Stimulated activated CD4-positive, alpha-beta T cell treated with anti-CD3 and anti-CD28 coated beads, Interleukin-2, amount 100 ng/mL, for 48 hours (primary cell): ENCODE measurements at places on chromosomes 12 and 14.

GRCh38 chr14:35878272-35879150 lies 52.4 kb downstream of the BRMS1L start:
- no peak for DNase-seq

DNA sequence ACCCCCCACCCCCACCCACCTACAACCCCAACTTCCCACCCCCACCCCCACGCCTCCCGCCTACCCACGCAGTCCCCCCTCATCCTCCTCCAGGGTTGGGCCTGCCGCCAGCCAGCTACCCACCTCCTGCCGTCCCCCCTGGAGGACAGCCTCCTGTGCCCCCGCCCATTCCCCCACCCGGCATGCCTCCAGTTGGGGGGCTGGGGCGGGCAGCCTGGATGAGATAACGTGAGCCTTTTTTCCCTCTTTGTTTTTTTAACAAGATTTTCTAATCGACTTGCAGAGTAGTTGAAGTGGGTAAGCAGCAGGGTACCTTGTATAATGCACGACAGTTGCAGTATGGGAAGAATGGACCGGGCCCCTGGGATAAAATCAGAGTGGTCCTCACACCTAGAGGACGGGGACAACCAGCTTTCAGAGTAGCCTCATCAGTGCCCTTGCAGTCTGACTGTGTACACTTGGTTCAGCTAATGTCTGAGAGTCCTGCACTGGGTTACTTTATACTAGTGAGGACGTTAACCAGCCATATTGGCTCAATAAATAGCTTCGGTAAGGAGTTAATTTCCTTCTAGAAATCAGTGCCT lies 29.4 kb downstream of the CCNK start:
- no peak for DNase-seq

DNA sequence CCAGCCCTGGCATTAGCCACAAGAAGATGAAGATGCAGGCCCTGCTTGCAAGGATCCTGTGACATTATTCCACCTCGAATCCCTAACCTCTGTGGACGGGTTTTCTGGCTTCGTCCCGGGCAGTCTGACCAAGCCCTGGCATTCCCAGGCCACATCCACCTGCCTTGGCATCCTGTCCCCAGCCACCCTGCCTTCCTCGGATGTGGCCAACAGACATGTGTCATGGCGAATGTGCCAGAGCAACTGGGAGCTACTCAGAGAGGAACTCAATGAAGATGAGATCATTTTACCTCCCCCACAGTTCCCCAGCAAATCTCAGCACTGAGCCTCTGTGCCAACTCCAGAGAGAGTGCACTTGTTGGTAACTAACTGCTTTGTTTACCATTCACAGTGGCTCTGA lies 33.5 kb upstream of the KCNA5 start:
- DNase-seq: no peak

GRCh38 chr12:124302807-124303578 lies 8.1 kb downstream of the RFLNA start:
- no peak for DNase-seq

- peak; percentile 53 for DNase-seq
Observed at GRCh38 chr12:2944401-2945047, 14.7 kb upstream of the TEAD4 start.

GRCh38 chr12:104652910-104653309 lies 196.2 kb downstream of the CHST11 start:
- DNase-seq: no peak

DNA sequence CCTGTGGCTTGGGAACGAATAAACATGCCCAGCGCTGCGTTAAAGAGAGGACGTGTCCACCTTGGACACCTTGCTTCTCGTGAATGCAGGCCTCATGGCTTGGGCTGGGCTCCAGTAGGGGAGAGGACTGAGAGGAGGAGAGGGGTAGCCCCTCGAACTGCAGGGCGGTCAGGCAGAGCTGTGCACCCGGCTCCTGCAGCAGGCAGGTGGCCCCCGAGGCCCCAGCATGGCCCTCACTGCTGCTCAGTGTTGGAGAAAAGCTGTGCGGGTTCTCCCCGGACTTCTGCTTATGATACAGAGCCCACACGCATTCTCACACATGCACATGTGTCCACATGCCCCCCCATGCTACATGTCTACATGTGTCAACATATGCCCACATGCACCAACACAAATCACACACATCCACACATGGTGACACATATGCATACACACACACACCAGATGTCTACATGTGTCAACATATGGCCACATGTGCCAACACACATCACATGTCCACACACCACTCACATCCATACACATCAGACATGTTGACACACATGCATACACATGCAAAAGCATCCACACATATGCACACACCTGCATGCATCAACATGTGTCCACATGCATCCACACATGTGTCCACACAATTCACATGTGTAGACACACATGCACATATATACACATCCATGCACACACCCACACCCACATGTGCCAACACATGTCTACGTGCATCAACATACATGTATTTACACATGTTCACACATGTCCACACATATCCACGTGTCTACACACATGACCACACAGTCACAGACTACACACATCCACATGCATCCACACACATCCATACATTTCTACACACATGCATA lies 3.0 kb downstream of the ADGRD1 start:
- no peak for DNase-seq

DNA sequence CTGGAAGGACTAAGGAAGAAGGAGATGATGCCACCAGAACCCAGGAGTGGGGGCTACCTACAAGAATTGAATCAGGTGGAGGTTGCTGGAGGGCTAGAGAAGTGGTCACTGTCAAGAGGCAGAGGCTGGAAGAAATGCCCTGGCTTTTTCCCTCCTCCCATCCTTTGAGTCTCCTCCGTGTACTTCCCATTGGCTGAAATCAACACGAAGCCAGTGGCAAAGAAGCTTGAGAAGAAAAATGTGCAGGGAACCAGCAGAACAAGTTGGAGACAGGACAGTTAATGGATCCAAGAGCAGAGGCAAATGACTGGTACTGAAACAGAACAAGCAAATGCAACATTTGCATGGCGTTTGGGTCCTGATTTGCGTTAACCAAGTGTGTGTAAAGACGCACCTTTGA lies 9.1 kb upstream of the FBLN5 start:
- no peak for DNase-seq

DNA sequence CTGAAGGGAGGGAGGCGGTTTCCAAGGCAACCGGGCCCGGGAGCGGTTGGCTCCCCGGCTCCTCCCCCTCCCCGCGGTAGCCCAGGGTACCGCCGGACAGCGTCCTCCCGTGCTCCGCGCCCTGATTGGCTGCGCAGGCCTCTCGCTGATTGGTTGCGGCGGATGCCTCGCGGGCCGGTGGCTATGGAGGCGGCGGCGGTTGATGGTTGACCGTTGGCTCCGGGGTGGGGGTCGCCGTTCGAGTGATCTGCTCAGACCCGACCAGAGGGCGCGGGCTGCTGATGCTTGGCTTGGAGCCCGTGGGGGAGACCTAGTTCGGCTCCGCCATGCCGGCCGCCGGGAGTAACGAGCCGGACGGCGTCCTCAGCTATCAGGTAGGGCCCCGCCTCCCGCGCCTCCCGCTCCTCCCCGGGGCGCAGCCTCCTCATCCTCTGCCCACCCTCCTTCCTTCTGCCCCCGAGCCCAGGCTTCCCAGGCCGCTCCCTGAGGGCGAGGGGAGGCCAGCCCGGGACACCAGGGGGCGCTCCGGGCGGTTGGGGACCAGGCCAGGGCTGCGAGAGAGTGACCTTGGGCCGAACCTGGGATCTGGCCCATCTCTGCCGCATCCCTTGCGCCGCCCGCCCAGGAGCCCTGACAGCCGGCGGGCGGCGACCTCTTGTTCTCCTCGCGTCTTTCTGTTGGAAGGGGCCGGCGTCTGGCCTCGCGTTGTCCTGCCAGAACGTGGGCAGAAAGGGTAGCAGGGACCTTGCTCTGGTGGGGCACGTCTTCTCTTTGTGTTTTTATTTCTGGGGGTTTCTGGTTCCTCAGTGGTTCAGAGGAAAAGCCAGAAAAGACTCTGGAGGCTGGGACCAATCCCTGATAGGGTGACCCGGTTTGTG lies at the start of gene SLC4A8:
Gene SLC4A8 (plus strand): TSS at position 170 of the 878 bp plus-strand sequence. CDS start 157 bp downstream, at position 327.
- DNase-seq: peak; percentile 74

DNA sequence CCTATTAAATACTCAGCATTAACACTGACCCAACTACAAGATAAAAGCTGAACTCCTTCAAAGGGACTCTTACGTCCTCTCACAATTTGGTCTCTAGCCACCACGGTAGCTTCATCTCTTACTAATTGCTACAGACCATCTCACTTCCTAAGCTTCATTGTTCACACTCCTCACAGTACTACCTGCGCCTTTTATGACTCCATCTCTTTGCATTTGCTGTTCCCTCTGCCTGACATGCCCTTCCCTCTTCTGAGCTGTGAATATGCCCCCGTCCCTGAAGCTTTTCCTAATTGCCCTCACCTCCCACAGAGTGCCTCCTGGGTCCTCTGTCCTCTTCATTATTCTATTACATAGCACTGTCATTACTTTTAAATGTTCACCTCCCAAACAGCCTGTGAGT lies 2.5 kb downstream of the EEA1 start:
- DNase-seq: no peak

DNA sequence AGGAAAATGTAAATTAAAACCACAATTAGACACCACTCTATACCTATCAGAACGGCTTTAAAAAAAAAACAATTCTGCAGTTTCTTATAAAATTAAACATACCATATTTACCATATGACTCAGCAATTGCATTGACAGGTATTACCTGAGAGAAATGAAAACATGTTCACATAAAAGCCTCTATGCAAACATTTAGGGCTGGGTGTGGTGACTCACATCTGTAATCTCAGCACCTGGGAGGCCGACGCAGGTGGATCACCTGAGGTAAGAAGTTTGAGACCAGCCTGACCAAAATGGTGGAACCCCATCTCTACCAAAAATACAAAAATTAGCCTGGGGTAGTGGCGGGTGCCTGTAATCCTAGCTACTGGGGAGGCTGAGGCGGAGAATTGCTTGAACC lies 41.1 kb downstream of the SPTB start:
- DNase-seq: no peak

- DNase-seq: no peak
Observed at GRCh38 chr12:66620026-66620425, 58.9 kb downstream of the GRIP1 start.

- no peak for DNase-seq
Observed at GRCh38 chr14:99075771-99076375, 196.1 kb downstream of the BCL11B start.

GRCh38 chr12:29617407-29617803 lies 119.9 kb upstream of the OVCH1 start:
- DNase-seq: no peak

DNA sequence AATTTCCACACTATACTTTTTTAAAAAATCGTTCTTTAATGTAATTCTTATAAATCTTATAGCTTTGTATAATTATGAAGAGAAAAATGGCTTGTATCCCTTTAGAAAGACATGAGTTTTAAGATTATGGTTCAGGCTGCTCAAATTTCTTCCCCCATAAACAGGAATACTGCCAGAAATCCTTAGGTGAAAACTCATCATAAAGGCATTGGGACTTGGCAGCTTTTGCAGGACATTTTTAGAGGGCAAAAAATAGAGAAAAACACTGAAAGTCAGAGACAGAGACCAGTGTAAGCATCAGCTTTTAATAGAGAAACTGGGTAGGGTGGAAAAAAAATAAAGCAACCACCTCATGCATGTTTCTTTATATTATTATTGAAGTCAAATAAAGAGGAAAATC lies 29.1 kb downstream of the LRRK2 start:
- no peak for DNase-seq

DNA sequence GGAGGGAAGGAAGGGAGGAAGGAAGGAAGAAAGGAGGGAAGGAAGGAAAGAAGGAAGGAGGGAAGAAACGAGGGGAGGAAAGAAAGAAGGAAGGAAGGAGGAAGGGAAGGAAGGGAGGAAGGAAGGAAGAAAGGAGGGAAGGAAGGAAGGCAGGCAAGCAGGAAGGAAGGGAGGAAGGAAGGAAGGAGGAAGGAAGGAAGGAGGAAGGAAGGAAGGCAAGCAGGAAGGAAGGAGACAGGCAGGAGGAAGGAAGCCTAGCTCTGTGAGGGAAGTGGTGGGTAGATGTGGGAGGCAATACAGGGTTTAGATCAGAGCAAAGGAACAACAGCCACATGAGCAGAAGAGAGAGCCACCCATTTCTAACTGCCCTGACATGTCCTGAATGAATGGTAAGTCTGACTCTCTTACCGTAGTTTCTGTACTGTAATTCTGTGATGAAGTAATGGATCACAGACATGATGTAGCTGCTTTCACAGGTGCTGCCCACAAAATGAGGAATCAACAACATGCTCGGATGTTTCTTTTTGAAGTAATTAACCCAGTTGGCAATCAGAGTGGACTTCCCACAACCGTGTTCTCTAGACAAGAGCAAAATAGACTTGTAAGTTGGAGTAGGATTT lies 24.4 kb upstream of the HSP90B1 start:
- DNase-seq: no peak

GRCh38 chr14:91241863-91242262 lies 2.6 kb downstream of the GPR68 start:
- DNase-seq: no peak

- DNase-seq: no peak
Observed at GRCh38 chr12:65699251-65699650, 125.0 kb upstream of the HMGA2 start.

- no peak for DNase-seq
Observed at GRCh38 chr14:104085032-104085888, at the start of gene ASPG. TSS of gene ASPG (plus strand) at chr14:104085700. CDS start at chr14:104085771, 71 bp downstream.

GRCh38 chr12:49825971-49826421 lies 2.2 kb downstream of the NCKAP5L start:
- DNase-seq: no peak

- DNase-seq: peak; percentile 47
Observed at GRCh38 chr12:71938728-71939385, at the start of gene TPH2. TSS of gene TPH2 (plus strand) at chr12:71938845. CDS start at chr12:71938987, 142 bp downstream.

- DNase-seq: no peak
Observed at GRCh38 chr12:26686408-26686807, 146.6 kb downstream of the ITPR2 start.

- DNase-seq: peak; percentile 23
Observed at GRCh38 chr14:73591690-73592449, at the start of gene ACOT4. TSS of gene ACOT4 (plus strand) at chr14:73591873. CDS start at chr14:73591960, 87 bp downstream.

DNA sequence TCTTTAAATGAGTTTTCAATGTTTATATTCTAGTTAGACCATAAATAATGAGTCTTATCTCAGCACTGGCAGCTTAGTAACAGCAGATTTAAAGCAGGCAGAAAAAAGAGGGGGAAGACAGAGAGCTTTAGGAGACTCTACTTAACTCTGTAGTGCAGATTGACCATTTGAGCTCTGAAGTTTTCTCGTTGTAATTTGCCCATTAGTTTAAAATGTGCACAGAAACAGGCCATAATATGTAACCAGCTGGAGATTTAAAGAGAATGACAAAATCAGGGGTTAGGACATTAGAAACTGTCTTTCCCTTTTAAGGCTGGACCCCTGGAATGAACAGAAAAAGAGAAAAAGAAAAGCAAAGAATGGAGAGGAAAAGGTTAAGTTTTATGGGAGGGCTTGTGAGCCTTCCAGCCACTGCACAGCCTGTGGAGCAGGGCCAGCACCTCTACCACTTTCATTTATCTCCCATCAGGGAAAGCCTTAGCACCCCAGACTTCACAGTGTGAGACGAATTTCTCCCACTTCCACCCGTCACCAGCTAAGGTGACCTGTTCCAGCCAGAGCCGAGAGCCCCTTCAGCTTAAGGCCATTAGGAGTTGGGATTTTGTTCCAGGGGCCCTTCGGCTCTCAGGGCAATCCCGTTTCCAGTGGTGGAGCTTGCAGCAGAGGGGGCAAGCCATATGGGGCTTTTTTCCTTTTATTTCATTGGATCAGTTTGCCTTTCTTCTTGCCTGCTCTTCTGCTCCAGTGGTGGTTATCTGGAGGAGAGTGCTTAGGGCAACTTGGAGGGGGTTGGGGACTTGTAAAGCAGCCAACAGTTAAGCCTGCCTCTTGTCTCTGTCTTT lies 8.0 kb downstream of the IL22 start:
- DNase-seq: no peak

GRCh38 chr12:59873136-59873535 lies 277.3 kb downstream of the SLC16A7 start:
- DNase-seq: no peak

GRCh38 chr12:128383357-128383937 lies 116.5 kb downstream of the TMEM132C start:
- no peak for DNase-seq
